AG09319 (cell line): ENCODE measurements at places on chromosomes 7 and 10.

DNA sequence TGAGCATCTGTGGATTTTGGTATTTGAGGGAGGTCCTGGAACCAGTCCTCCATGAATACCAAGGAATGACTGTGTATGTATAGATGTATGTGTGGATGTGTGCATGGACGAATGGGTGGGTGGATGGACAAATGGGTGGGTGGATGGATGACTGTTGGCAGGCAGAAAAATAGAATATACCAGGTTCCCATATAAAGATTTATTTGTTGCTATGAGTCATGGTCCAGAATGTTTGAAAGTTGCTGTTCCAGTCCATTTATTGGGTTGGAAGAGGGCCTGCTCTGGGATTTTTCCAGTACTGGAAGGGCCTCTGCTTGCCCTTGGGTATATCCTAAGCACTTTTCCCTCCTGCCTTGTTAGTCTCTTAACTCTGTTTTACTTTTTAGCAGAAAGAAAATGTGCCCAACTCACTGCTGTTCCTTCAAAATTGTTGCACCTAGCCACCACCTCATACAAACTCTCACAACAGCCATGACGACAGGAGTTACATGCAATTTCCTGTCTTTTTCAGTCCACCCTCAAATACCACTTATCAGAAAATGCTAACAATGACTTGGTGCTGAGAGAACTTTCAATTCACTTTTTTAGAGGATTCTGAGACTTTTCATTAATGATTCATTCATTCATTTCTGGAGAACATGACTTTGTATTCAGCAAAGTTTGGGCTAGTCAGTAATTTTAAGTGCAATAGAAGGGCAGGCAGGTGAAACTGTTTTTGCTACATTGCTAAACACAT is 108.1 kb downstream of the EEPD1 start:
- DNase-seq = no peak

GRCh38 chr10:44981172-44982113 is 2.8 kb upstream of the DEPP1 start:
- no peak for DNase-seq

GRCh38 chr10:10647331-10647730 is 370.3 kb upstream of the CELF2 start:
- DNase-seq = no peak

GRCh38 chr10:121459622-121460453 is 138.4 kb downstream of the FGFR2 start:
- DNase-seq = no peak

- DNase-seq = no peak
Observed at GRCh38 chr10:106511917-106512316, 652.6 kb downstream of the SORCS1 start.

GRCh38 chr7:21305455-21306235 is 122.2 kb upstream of the SP4 start:
- DNase-seq = no peak

GRCh38 chr7:140972344-140972743 is 42.4 kb downstream of the MRPS33 start:
- DNase-seq = no peak
